ENCODE measurements at places on chromosomes 12 and 14.
A peak's percentile ranks its signal among the peaks of the same experiment; 100 is the strongest.

DNA sequence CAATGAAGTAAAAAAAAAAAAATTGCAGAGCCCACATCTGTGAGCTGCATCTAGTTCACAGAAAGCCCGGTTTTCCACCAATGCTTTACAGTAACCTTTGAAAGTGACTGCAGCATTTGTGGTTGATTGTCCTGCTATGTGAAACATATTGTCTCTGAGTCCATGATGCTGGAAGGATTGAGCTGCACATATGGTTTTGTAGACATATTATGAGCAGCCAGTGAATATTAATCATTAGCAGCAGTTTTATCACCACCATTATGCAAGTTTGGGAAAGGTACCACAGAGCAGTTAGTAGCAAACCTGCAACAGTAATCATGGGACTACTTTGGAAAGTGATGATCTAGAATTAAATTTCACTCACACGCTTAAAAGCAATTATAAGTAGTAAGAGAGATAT, 151.5 kb upstream of the PRICKLE1 start:
- no peak for DNase-seq

GRCh38 chr12:41277100-41277945, 89.2 kb downstream of the PDZRN4 start:
- peak; percentile 26 for DNase-seq

GRCh38 chr12:32423559-32423958, 24.2 kb downstream of the FGD4 start:
- DNase-seq = no peak

GRCh38 chr14:101469382-101470247, 91.7 kb upstream of the DIO3 start:
- no peak for DNase-seq

DNA sequence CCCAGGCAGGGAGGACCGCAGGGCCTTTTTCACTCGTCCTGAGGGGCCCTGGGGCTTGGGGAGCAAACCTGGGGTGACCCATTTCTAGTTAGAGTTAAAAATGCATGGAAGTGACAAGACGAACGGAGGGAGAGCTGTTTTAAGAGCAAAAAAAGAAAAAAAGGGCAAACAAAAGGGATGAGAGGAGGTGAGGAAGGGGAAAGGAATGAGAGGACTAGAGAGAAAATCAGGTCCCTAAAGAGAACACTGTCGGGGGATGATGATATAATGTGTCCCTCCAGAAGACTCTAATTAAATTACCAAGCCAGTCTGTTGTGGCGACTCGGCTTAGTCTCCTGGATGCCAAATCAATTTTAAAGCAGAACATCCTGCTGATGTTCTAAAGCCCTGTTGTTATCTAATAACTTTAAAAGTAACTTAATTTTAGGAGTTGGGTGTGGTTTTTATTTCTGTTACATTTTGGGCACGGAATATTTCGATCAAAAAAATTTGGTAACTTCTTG, 1.1 kb downstream of the ANO6 start:
- no peak for DNase-seq

DNA sequence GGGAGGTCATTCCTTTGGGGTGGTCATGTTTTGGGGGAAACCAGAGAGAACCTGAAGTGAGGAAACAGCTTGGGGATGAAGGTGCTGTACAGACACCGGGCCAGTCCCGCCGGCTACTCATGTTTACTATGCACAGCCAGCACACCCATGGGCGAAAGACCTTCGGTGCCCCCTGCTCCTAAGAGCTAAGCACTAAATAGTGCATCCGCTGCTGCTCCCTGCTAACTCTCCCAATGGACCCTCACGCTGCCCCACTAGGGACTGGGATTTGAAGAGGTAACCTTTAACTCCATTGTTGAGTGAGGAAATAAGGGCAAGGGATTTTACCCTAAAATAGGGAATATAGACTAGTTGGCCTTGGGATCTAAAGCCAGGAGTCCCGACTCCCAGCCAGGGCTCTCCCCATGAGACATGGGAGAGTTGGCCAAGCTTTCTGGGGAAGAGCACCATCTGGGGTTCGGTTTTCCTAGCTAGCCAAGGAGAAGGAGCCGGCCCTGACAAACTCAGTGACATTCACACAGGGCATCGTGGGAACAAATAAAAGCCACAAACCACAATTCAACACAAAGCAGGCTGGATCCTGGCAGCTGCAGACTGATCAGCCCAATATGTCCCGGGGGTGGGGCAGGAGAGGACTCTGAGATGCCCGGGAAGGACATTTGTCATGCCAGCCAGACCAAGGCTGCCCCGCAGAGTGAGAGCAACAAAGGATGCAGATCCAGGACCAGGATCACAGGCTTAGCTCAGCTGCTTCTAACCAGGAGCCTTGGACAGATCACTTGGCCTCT, 91.7 kb downstream of the SINHCAF start:
- no peak for DNase-seq

DNA sequence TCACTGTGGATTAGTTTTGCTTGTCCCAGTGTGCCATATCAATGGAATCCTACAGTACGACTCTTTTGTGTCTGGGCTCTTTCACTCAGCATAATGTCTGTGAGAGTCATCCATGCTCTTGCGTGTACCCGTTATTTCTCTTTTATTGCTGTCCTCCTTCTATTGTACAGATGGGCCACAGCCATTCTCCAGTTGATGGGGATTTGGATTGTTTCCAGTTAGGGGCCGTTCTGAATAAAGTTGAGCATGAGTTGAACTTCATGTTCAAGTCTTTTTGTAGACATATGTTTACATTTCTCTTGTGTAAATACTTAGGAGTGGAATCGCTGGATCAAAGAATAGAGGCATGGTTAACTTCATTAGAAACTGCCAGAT, 38.3 kb downstream of the MYO1H start:
- DNase-seq = no peak

- no peak for DNase-seq
Observed at GRCh38 chr12:11702959-11703358, 53.5 kb downstream of the ETV6 start.

DNA sequence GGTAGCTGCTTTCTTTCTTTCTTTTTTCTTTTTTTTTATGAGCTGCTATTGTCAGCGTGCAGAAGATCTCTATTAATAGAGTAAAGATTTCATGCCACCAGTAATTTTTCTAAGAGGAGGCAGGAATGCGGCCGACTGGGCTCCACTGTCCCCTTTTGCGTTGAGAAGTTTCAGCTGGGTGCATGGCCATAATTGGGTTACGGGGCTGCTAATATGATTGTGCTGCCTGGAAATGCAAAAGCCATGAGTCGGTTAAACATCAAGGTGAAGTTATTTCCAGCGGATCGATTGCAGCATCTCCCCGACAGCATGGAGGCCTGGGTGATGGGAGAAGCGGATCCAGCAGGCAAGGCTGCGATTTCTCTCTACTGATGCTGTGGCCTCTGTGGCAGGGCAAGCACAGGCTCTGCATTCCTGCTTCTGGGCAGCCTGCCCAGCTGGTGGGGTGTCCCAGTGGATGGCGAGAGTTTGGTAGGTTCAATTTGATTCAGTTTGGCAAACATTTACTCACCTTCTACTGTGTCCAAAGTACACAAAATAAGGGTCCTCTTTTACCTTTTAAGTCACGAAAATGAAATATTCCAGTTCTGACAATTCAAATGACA, 54.4 kb upstream of the PRMT8 start:
- DNase-seq = no peak

DNA sequence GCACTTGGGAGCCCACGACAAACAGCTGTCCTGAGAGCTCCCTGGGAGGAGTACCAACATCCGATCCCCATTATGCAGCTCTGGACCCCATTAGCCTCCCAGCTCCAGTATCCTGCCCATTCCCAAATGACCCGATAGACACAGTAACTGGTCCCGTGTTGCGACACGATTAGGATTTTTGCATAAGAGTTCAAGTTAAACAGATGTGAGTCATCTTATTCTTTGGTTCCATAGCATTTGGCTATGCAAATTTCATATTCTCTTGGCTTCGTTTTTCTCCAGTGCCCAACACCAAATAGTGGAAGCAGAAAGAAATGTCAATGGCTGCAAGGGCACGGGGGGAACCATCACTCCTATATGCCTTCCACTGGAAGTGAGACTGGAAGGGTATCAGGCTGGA, 43.0 kb upstream of the LRRC10 start:
- no peak for DNase-seq

DNA sequence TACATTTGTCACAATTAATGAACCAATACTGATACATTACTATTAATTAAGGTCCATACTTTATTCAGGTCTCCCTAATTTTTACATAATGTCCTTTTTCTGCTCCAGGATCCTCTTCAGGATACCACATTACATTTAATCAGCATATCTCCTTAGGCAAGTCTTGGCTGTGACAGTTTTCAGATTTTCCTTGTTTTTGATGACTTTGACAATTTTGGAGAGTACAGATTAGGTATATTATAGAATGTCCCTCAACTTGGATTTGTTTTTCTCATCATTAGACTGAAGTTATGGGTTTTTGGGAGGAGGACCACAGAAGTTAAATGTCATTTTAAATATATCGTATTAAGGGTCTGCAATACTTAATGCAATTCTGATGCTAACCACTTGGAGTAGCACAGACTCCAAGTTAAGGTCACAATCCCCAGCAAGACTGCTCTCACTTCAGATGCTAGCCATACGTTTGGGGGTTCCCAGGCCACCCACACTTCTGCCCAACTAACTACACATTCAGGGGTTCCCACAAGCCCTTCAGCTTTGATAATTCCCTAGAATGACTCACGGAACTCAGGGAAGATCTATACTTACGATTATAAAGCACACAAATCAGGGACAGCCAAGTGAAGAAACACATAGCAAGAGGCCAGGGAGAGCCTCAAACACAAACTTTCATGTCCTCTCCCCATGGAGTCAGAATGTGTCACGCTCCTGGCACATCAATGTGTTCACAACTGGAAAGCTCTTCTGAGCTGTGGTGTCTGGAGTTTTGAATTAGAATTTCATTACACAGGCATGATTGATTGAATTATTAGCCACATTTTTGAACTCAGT, 17.0 kb upstream of the NUBPL start:
- no peak for DNase-seq

DNA sequence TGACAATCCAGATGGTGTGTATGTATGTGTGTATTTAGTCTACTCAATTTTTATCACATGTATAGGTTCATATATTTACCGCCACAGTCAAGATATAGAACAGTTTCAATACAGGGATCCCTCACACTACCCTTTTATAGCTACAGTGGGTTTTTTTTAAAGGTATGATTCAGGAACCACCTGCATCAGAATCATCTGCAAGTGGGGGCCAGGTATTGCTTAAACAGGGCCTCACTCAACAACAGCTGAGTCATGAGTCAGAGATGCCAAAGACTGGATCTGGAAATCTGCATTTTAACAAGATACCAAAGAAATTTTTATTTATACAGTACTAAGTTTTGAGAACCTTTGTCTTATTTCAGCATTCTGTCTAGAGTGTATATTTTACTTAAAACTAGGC, 117.6 kb downstream of the SLC35F4 start:
- DNase-seq = no peak

DNA sequence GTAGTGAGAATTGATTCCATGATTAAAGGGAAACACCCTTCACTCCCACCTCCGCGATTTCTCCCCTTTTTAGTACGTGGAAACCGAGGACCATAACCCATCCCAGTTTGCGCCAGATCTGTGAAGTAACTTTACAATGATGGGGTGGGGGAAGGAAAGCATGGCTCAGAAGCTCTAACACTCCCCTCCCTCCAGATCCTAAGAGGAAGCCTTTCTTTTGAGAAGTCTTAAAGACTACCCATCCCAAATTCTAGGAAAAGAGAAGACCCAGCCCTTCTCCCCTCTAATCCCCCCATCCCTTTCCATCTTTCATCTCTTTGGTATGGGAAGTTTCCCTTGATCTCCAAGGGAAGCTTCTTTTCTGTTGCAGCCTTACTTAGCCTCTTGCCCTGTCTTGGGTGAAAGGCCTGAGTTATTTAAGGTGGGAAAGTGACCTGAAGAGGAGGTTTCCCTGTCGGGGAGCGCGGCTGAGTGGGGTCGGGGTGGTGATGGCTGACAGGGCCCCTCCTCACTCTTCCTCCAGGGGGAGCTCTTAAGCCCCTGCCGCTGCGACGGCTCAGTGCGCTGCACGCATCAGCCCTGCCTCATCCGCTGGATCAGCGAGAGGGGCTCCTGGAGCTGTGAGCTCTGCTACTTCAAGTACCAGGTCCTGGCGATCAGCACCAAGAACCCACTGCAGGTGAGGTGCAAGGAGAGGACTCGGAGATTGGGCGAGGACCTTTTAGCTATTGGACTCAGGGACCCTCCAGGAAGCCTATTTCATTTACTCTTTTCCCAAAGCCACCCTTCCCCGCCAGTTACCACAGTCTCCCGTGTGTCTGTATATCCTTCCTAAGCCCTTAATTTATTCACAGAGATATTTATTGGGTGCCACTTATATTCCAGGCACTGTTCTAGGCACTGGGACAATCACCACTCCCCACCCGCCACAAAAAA, 1.8 kb downstream of the MARCHF9 start:
- DNase-seq = peak; percentile 24

- DNase-seq = no peak
Observed at GRCh38 chr14:64871344-64871743, 8.4 kb downstream of the SPTB start.

GRCh38 chr12:129614221-129614885, 289.5 kb downstream of the TMEM132D start:
- no peak for DNase-seq
